Cerebellar cortex (tissue), 1 donor: ENCODE measurements at places on chromosomes 6 and 20.
A peak's percentile ranks its signal among the peaks of the same experiment; 100 is the strongest.

DNA sequence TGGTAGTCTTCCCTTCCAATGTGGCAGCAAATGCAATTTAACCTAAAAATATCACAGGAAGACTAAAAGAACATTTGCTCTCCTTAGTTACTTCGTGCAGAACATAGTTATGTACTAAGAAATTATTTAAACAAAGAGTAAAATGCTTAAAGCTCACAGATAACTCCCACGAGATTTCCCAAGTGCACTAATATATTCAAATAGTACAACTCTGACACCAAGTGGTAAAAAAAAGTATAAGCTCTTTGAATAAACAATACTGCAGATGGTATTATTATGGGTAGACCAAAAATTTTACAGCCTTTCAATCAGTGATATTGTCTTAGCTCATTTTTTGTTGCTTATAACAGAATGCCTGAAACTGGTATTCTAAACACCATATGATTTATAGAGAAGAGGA is 52.8 kb upstream of the FILIP1 start:
- no peak for DNase-seq

GRCh38 chr6:137271245-137272183 is 52.3 kb upstream of the IFNGR1 start:
- peak; percentile 55 for DNase-seq

DNA sequence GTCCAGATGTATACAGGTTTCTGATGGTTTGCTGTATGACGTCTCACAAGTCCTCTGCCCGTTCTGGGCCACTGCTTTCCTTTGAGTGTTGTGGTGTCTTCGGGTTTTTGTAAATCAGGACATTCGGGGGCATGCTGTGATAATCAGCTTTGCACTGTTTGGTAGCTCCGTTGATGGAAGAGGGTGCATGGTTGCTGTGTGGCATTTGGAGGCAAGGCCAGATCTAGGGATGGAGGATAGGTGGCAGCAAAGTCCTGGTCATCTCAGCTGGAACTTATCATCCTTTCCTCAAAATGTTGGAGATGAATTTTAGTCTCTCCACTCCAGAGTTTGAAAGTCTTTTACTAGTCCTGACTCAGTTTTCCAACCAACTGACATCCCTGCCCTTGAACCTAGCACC is 91.0 kb downstream of the SCP2D1 start:
- peak; percentile 20 for DNase-seq

DNA sequence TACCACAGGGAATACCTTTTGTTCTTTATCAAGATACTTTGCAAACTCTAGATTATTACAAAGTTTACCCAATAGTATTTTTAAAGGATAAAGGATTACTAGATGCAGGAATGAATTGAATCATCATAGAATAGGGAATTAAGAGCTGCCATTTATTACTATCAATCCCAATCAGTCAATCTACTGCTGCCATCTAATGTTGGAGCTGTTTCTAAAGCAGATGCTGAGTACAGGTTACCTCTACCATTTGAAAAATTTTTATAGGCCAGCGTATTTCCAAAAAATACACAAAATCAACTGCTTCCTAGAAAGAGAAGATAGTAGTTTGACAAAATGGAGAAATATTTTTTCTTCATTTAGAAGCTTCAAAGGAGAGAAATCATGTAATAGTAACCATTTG is 520.4 kb downstream of the ADGRB3 start:
- no peak for DNase-seq

DNA sequence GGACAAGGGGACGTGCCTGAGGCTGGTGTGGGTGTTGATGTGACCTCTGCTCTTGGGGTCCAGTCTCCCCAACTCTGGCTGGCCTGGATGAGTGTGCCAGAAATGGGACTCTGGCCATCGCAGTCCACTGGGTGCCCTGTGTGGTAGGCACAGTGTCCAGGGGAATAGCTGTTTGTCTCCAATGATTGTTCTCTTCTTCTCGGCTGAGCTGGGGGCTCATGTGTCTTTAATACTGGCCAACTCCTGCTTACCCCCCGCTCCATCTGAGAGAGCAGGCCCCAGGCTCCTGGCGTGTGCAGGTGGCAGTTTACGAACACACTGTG is 45.0 kb downstream of the RBM38 start:
- no peak for DNase-seq

- DNase-seq: peak; percentile 40
Observed at GRCh38 chr20:63101781-63102720, 95.3 kb upstream of the BHLHE23 start.

GRCh38 chr6:6105472-6106036 is 98.8 kb upstream of the NRN1 start:
- no peak for DNase-seq
